ENCODE measurements at places on chromosomes 1 and 21. TPM values are rescaled to one million over a fixed set of nuclear protein-coding genes. Genes with fewer than 3 reads are reported as not detected.

SPTA1 gene
- not detected for total RNA-seq

MEGF6 gene
- 0.26 TPM for total RNA-seq

FAM167B gene
- 0.23 TPM for total RNA-seq

ITLN2 gene
- not detected for total RNA-seq

OR2L2 gene
- total RNA-seq: not detected

CD1E gene
- not detected for total RNA-seq

DMBX1 gene
- total RNA-seq: not detected

FALEC gene
- not detected for total RNA-seq

TRIM17 gene
- not detected for total RNA-seq

RXRG gene
- total RNA-seq: not detected

- peak; percentile 47 for DNase-seq
These were observed 41.8 kb downstream of the SGIP1 start for GRCh38 chr1:66575739-66576138.

- peak; percentile 81 for DNase-seq
These were observed 81.5 kb downstream of the ABCA4 start for GRCh38 chr1:94039514-94039870.

GRCh38 chr1:39426346-39426745 is 65.1 kb upstream of the BMP8A start:
- no peak for DNase-seq

DNA sequence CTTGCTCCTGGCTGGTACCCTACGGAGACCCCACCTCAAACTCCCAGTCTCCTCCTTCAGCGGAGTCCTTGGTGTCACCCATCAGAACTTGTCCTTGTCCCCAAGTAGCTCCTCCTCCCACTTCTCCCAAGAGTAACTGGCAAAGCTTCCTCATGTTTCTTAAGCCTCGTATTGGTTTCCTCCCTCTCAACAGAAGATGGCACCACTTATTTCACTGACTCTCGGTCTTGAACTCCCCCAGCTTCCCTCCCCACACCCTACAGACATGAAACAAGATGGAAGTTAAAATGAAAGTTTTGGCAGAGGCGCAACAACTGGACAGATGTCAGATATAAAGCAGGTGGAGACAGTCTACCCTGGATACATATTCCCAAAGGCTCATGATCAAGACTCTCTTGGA is 13.4 kb downstream of the RAB7B start:
- DNase-seq: no peak

DNA sequence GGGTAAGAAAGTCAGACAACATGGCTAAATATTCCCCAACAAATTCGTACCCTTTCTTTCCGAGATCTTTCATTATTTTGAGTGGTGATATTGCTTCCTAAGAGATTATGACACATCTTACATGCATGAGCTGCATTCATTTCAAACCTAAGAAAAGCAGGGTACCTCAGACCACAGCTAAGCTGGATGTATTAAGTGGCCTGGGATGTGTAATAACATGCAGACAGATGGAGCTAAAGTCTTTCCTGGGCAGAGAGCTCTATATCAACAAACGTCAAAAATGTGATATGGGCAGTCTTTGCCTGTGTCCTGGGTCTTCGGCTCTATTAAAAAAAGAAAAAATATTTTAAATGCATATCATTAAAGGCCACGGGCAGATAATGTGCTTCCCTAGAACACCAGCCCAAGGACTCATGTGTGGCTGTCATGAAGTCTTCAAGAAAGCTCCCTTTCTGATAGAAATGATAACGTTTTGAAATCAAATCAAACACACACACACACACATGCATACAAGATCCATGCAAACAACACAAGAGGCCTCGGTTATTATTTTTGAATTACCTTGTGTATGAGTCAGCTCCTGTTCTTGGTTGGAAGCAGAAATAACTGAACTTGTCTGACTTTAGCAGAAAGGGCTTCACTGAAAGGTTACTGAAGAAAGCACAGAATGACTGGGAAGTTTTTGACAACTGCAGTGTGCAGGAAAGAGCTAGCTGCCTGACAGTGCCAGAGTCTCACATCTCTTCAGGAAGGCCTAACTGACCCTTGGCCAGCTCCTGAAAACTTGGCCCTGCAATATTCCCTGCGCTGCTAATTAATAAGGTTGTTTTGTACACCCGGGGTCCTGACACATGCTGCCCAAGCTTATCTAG is 231.2 kb downstream of the DSCAM start:
- DNase-seq: no peak

DNA sequence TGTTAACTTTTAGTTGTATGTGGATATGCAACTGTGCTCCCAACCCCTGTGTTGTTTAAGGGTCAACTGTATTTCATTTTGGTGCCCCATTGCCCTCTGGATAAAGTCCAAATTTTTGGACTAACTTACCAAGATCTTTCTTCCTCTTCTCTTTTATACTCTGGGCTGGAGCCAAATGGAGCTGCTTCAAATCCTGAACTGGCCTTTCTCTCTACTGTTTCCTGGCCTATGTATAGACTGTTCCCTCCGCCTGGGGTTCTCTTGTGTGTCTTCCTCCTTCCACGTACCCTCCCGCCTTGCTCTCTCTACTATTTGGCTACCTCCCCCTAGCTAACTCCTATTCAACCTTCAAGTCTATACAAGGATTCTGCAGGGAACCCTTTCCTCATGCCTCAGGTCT is 8.4 kb upstream of the CDC14A start:
- no peak for DNase-seq

DNA sequence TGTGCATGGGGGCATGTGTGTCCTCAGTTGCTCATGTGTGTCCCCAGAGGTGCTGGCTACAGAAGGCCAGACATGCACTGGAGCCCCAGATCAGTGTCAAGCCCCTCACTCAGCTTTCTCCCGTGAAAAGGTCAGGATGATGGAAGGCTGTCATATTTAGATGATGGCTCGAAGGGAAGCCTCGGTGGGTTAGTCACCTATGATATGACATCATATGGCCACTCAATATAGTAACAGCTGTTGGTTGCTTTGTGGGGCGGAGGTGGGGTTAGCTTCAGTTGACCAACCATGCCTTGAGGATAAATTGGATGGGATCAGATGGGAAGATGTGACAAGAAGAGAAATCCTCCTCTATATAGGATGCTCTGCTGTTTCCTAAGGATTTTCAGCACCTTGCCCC is 43.5 kb upstream of the ATF3 start:
- peak; percentile 49 for DNase-seq

GRCh38 chr1:117169871-117170596 is 40.7 kb downstream of the VTCN1 start:
- DNase-seq: no peak

DNA sequence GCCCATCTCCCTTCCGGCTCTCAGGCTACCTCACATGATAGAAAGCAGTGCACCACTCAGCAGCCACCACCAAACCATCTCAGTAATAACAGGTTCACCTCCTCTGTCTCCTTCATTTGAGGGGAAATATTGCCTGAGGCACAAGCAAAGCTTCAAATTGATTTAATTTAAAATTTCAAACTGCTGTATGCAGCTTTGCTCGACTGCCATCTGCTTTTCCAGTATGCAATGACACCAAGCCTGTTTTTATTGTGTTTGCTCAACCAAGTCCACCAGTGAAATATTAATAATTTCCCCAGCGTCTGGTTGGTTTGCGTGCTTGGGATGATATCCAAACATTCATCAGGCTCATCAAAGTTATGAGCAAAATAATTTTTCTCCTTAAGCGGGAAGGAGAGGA is 552.4 kb upstream of the DAB1 start:
- no peak for DNase-seq

DNA sequence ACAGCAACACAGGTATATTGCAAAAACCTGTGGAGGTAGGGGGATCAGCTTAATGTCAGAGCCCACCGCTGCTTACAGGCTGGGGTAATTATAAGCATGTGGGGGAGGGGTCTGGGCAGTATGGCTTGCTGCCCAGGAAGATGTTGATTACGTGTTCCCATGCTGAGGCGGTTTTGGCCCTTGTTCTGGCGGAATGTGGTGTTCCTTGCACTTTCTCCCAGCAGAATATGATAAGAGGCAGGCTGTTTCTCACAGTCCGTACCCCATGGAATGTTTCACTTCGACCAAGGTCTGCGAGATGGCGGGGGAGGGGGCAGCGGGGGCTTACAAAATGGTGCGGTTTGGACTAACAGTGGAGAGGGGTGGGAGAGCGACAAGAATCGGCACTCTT is 9.8 kb upstream of the HPCAL4 start:
- peak; percentile 23 for DNase-seq

GRCh38 chr1:78331799-78332198 is 159.0 kb upstream of the PTGFR start:
- DNase-seq: no peak

Measured in LHCN-M2 (cell line).